Sciatic nerve (tissue), 2 donors: ENCODE measurements at places on chromosomes 12 and 14.

- DNase-seq, result no peak
Measured at GRCh38 chr14:61452452-61452851, 131.1 kb downstream of the PRKCH start.

GRCh38 chr12:15726027-15726877, 62.9 kb downstream of the EPS8 start:
- DNase-seq, result no peak

- DNase-seq, result no peak
Measured at GRCh38 chr14:29222671-29223268, 456.2 kb downstream of the FOXG1 start.

DNA sequence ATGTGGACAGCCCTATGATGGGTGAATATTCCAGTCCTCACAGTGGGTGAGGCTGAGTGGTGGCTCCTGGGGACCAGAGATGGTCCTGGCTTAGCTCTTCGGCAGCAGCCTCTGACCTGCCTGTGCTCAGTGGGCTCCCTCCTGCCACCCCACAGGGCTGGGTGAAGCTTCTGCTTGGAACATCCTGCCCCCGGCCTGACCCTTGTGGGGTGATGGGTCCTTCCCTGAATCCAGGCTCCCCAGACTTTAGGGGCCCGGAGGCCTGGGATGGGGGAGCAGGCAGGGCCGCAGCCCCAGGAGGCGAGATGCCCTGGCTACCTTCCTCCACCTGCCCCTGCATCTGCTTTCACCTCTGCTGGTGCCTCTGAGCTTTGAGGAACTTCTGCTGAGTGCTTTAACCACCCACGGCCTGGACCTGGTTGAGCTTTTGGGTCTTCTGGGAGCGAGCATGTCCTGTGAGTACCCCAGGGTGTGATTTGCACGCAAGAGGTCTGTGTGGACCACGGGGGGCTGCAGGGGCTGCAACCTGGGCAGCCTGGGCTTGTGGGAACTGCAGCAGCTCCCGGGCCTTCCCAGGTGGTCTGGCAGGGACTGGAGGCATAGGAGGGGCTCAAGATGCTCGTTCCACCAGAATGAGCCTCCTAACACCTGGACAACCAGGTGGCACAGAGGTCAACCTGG, 159.5 kb downstream of the KIF26A start:
- no peak for DNase-seq

DNA sequence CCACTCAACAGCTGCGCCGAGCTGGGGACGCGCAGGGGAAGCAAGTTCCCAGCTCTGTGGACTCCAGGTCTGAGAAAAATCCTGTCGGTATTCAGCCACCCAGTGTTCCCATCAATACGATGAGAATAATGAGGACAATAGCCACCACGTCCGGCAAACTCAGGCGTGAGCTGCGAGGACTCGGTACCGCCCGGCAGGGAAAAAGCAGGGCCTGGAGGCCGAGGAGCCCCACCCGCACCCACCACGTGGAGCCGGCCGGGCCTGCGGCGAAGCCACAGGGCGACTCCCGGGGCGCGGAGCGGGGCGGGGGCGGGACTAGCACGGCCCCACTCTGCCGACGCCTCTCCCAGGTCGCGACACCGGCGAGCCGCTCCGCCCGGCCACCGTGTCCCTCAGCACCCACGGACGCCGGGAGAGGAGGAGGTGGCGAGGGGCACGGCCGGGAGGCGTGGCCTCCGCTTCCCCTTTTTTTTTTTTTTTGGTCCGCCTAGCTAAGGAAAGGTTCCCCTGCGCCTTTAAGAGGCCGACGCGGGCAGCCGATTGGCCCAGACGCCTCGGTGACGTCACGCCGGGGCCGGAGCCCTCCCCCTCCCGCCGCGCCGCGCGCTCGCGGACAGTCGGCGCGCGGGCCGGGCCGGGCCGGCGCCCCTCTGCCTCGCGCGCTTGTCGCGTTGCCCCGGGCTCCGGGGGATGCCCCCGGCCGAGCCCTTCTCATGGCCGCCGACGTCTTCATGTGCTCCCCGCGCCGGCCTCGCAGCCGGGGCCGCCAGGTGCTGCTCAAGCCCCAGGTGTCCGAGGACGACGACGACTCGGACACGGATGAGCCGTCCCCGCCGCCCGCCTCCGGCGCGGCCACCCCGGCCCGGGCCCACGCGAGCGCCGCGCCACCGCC, at the start of gene MLXIP:
MLXIP (plus strand) TSS at position 616 of the 892 bp plus-strand sequence; CDS start at position 714, 98 bp downstream.
- peak; percentile 97 for DNase-seq

DNA sequence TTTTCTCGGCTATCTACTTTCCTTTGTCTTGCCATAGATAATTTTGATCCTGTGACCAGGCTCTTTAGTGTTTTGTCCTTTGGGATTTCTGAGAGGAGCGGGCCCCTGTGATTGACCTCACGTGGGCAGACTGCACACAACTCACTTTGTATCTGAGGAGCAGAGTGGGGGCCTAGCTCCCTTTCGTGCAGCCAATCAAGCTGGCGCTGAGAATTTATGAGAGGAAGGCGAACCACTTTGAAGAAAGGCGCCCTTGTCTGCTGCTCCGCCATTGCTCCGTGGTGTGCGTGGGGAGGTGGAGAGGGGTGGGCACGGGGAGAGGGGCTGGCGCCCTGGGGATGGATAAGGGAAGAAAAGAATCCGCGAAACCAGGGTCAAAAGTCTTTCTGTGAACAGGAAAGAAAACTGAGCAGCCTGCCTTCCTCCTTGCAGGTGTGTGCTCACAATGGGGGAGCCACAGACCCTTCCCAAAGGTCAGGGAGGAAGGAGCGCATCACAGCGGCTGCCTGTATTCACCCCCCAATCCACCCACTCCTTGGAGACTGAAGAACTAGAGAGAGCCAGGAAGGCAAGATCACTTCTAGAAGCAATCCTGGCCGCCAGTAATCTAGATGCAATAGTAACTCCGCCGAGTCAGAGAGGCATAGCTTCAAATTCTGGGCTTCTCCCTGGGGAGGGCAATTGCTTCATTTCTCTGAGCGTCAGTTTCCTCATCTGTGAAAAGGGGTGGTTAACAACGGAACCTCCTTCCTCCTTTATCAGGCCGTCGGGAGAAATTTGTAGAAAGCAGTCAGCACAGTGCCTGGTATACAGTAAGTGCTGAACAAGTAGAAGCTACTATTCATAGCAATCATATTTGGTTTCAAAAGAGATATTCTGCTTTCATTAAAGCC, 24.9 kb upstream of the MED13L start:
- DNase-seq, result no peak

GRCh38 chr14:38420048-38420447, 164.2 kb upstream of the CLEC14A start:
- no peak for DNase-seq

DNA sequence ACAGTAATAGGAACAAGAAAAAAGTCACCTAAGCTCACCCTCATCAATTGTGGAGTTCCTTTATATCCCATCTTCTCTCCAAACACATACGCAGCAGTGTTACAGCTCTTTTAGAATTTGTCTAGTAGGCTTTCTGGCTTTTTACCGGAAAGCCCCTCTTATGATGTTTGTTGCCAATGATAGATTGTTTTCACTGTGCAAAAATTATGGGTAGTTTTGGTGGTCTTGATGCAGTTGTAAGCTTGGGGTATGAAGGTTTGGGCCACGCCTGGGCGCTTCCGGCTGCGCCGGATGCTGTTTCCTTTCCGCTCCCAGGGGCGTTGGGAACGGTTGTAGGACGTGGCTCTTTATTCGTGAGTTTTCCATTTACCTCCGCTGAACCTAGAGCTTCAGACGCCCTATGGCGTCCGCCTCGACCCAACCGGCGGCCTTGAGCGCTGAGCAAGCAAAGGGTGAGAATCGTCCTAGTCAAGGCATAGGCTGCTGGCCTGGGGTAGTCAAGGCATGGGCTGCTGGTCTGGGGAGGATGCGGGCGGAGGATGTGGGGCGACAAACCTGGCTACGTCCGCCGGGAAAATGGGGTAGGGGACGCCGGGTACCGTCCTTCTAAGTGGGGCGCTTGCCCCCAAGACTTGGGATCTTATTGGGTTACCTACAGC, at the start of the genes C12orf57 and RNU7-1:
C12orf57 (plus strand) TSS at position 301 of the 659 bp plus-strand sequence; CDS start at position 401, 100 bp downstream.
RNU7-1 (plus strand) TSS at position 95 of the 659 bp plus-strand sequence.
- peak; percentile 86 for DNase-seq

GRCh38 chr12:26096036-26096435, 28.8 kb downstream of the BHLHE41 start:
- DNase-seq, result no peak

DNA sequence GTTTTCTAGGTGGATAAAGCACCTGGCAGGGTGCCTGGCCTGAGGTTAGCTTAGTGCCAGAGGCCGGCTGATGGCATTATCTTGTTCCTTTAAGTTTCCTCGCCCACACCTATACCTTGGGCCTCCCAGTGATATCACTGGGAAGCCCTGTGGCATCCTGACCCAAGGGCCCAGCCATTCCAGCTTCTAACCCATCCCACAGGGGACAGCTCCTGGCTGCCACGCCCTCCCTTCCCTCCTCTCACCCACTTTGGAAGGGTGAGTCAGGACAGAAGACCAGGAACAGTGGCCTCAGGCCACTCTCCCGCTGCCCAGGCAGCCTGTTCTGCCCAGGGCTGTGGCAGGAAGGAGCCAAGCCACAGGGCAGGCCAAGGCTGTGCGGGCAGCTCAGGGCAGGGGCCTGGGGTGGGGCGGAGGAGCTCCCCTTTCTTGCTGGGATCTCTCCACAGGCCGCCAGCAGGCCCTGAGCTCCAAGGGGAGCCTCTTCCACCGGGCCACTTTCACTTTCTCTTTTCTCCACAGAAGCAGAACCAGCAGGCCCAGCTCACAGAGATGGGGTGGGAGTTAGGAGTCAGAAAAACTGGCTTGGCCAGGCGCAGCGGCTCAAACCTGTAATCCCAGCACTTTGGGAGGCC, 75.1 kb downstream of the IRF2BPL start:
- DNase-seq, result peak; percentile 75

GRCh38 chr12:57936513-57936883, 4.9 kb upstream of the ATP23 start:
- DNase-seq, result no peak

- DNase-seq, result no peak
Measured at GRCh38 chr14:61132336-61132735, 148.8 kb downstream of the TMEM30B start.

- DNase-seq, result no peak
Measured at GRCh38 chr14:68966872-68967301, 12.2 kb downstream of the ACTN1 start.

DNA sequence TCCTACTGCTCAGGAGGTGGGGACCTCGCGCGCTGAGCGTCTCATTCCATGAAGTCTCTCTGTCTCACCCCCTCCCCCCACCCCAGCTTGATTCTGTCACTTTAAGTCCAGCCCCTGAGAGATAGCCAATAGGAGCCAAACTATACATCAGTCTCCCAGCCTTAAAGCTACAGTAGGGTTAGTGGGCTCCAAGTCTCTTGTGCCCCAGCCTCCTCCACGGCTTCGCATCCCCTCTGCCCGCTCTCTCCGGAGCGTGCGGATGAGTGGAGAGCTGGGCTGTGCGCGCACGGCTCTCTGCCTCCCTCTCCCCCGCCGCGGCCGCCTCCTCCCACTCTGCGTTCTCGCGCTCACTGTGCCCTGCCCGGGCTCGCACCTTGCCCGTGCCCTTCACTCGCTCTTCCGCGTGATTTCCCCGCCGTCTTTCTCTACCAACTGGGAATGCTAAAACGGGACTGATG, at the start of gene ESRRB:
ESRRB (plus strand) TSS at position 191 of the 458 bp plus-strand sequence; CDS start at position 456, 265 bp downstream.
- no peak for DNase-seq

DNA sequence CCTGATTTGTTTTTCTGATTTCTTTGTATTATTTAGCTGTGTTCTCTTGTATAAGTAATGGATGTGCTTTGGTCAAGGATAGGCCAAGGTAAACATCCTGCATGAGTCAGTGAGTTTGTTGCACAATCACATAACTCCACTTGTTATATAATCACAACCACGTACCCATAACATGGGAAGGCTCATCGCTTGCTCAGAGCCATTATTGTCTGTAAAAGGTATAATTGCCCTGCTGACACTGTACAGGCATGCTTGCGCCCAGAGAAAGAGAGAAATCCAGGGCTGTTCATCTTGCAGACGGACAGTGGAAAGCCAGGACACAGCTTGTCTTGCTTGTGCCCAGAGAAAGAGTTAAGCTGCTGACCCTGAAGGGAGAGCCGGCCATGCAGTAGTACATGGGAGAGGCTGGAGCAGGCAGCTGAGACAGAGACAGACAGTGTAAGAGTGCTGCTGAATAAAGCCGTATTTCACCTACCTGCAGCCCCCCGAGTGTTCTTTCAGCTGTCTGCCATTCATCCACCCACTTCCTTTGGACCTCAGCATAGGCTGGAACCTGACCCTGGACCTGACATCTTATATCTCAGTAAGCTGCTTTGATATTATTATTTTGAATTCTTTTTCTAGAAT, 174.7 kb upstream of the DAAM1 start:
- DNase-seq, result no peak

DNA sequence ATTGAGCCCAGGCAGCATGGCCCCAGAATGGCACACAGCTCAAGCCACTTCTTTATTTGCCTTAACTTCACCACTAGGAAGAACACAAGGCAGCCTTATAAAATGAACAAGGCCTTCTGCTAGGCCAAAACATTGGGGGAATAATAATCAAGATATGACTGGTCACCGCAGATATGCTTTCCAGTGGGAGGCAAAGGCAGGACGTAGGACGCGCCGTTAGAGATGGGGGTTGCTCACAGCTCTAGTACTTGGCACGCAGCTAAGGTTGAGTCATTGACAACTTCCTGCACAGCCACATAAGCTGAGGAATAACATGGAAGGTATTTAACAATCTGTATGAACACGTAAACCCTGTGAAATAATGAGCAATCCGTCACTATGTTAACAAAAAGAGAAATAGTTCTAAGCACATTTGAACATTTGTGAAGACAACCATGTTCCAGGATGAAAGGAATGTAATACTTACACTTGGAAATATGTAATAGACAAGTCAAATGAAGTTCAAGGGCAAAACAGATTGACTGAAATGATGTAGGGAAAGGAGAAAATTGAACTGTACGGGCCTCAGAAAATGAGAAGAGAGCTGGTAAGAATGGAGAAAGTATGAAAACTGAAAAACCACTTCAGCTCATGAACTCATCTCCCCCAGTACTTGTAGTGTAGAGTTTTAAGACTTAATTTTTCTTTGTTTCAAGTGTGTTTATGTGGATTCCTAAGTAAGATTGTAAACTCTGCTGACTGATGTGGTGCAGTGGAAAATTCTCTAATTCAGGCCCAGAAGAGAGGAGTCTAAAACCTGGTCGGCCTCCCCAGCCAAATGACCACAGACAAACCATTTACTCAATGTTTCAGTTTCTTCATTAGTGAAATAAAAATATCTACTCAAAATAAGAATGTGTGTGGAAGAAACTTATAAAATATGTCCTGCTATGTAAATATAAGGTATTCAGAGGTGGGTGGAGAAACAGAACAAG, 59.3 kb upstream of the CCDC91 start:
- DNase-seq, result no peak

DNA sequence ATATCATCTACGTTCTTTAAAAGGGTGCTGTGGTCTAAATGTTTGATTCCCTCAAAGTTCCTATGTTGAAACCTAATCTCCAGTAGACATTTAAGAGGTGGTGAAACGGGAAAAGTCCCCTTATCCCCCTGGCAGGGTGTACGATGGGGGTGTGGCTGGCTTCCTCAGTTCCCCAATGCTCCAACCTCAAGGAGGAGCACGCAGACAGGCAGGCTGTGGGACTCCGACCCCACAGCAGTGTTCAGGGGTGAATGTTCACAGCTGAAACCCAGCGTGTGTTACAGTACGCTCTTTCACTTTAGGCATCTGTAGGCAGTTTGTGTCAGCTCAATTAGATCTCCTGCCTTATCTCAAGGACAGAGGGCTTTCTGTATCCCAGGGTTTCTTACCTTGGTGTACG, 73.2 kb downstream of the SEC23A start:
- no peak for DNase-seq
